Stimulated activated CD4-positive, alpha-beta T cell treated with anti-CD3 and anti-CD28 coated beads, Interleukin-1b, Interleukin-23, amount 100 ng/mL, for 48 hours (primary cell): ENCODE measurements at places on chromosomes 12 and 14.

GRCh38 chr12:111424793-111425251 is 19.1 kb downstream of the SH2B3 start:
- DNase-seq = no peak

GRCh38 chr14:23186913-23187654 is 3.6 kb upstream of the SLC7A8 start:
- DNase-seq = no peak

DNA sequence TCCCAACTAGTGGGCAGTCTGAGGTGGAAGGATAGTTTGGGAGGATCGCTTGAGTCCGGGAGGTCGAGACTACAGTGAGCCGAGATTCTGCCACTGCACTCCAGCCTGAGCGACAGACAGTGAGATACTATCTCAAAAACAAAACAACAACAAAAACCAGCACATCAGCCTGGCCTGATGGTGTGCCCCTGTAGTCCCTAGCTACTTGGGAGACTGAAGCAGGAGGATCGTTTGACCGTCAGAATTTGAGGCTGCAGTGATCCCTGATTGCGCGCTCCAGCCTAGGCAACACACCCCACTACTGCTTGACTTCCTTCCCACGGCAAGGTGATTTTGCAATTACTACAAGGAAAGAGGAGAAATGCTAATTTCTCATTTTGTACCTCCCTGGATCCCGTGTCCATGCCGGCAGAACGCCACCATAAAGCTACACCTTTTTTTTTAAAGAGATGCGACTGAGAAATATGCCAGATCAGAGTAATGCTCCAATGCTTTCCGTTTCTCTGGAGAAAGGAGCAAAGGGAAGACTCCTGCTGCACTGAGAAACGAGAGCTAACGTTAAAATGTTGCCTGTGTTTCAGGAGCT is 672 bp upstream of the SCFD1 start:
- DNase-seq = no peak

- DNase-seq = no peak
Observed at GRCh38 chr12:42104784-42105183, 39.9 kb downstream of the GXYLT1 start.

DNA sequence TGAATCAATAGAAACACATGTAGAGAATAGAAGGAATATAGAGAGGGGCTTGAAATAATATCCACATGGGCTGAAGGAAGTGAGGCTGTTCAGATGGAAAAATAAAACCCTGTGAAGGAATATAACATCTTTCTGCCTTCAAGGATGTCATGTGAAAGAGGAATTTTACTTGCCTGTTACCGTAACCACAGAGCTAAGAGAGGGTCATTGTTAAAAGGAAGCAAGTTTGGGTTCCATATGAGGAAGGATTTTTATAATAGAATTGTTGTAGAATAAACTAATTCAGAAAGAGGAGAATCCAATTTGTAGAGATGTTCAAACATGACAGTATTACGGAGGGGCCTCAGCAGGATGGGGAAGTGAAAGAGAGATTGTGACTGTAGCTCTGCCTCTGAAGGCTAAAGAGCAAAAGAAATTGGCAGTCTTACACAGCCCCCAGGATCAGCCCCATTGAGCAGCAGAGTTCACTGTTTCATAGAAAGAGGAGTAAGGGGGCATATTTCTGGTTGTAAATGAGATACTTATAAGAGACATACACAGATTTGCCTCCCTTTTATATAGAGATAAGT is 41.8 kb upstream of the PTPRR start:
- no peak for DNase-seq

DNA sequence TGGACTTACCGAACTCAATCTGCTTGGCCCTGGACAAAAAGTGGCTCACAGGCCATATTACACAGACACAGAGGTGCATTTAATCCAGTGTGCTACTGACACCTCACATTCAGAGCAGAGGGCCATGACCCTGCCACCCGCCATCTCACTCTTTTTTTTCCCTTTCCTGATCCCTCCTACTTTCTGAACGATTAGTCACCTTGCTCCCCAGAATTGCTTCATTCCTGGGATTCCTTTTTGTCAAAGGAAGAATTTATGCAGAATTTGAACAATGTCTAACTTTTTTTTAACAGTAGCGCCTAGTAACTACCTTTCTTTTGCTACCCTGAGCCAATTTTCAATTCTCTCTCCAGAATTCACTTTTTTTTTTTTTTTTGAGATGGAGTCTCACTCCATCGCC is 4.6 kb downstream of the PKP2 start:
- DNase-seq = no peak

GRCh38 chr14:36065831-36066230 is 110.7 kb downstream of the PTCSC3 start:
- no peak for DNase-seq

DNA sequence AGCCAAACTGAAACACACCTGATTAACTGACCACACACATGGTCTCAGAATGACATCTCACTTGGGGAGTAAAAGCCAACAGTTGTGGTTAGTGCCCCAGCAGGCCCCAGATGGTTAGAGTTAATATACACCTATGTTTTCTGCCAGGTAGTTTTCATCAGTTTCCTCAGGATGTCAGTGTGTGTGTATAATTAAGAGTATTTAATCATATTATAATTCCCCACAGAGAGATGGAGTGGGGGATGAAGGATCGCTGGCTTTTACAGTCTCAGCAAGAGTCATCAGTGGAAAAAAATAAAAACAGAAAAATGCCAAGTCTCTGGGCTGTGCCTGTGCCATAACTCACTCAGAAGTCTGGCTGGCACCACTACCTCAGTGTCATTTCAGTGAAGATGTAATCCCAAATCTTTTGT is 412.5 kb downstream of the ZFP36L1 start:
- DNase-seq = no peak

- DNase-seq = no peak
Observed at GRCh38 chr12:26961803-26962202, 23.5 kb downstream of the FGFR1OP2 start.
